Iris pigment epithelial cell (primary cell): ENCODE measurements at places on chromosomes 7 and 10.

- peak; percentile 35 for DNase-seq
These were observed 86.6 kb upstream of the C7orf33 start for GRCh38 chr7:148503900-148504487.

- DNase-seq: no peak
These were observed 56.2 kb downstream of the AOAH start for GRCh38 chr7:36668080-36668479.

GRCh38 chr7:142598297-142598696 lies 151.0 kb upstream of the PRSS1 start:
- no peak for DNase-seq

GRCh38 chr7:127536741-127537140 lies 48.7 kb downstream of the GCC1 start:
- no peak for DNase-seq

- DNase-seq: no peak
These were observed 30.8 kb downstream of the GATA3 start for GRCh38 chr10:8085251-8085650.

DNA sequence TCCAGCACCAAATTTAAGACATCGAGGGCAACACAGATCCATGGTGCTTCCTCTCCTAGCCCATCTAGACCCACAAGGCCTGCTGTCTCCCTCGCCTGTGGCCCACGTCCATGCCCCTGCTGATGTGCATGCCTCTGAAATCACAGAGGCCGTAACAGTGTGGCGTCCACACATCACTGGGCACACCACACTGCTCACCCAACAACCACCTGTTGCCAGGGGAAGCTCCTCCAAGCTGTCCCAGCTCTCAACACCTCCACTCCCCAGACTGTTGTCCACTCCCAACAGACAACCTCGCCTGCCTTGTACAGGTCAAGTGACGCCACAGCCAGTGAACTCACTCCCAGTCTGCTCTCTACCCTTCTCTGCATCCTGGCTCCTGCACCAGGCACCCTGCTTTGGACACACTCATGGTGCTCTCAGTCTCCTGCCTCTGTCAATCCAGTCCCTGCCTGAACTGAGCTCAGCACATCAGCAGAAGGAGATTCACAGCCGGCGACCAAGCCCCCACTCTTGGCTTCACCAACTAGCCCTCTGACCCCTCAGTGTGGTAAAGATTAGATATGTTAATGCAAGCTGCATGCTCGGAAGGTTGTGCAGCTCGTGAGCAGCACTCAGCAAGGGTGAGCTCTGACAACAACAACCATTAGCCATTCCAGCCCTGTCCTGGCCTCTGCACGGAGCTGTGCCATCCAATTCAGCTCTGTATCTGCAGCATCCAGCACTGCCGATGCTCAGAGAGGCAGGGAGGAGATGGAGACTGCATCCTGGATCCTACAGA lies 197.0 kb downstream of the TNS3 start:
- no peak for DNase-seq

GRCh38 chr7:121109145-121109544 lies 120.6 kb downstream of the CPED1 start:
- peak; percentile 39 for DNase-seq
